ENCODE measurements at places on chromosomes 13 and 19.

DNA sequence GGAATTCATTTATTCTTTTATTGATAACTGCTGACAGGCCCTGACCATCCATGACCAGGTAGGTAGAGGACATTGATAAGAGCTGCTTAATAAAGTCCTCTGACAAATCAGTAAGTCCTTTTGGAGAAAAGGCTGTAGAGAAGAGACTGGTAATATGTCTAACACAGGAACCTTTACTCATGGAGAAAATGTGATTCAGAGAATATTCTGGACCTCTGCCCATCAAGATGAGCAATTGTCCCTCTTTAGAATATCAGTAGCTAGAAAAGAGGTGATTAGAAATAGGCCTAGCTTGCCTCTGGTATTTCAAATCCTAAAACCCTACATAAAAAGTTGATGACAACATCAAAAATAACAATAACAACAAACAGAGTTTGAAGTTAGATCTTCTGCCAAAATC lies 642.3 kb downstream of the TBC1D4 start:
- no peak for DNase-seq

DNA sequence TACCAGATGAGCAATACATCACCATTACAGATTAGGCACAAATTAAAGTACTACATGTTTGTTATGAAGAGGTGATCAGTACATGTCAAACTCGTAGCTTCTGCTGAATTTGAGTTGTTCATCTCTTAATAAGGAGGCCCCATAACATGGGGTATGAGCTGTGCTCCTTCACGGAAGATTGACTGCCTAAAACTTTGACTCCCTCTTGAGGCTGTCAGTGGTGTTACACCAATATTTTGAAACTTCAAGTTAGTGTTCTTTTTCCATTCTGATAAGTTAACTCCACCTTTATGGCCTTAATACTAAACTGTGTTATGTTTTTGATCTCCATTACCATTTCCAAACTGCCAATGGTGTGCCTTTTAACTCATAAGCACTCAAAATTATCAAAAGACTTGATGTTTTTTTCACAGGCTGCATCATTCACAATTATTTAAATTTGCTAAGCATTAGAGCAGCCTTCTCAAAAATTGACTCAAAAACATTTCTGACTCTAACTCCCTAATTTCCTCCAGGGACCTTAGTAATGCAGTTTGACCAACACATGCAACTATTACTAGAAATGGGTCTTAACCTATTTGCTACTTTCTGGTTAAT lies 1591.5 kb downstream of the PCDH9 start:
- DNase-seq, result peak; percentile 36

DNA sequence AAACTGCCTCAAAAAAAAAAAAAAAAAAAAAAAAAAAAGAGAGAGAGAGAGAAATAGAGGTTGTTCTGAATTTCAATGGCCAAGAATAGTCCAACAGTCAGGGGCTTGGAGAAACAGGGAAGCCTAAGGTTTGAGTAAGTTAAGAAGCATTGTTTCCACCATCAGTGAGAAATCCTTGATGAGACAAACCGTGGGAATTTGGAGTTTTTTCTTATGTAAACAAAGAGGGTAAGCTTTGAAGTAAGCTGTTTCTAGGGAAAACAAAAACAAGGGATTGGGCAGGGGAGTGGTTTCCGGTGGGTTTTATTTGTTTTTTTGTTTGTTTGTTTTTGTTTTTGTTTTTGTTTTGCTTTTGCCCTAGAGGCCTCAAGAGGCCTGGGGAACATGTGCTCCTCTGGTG lies 11.2 kb upstream of the ERVV-1 start:
- DNase-seq, result no peak

DNA sequence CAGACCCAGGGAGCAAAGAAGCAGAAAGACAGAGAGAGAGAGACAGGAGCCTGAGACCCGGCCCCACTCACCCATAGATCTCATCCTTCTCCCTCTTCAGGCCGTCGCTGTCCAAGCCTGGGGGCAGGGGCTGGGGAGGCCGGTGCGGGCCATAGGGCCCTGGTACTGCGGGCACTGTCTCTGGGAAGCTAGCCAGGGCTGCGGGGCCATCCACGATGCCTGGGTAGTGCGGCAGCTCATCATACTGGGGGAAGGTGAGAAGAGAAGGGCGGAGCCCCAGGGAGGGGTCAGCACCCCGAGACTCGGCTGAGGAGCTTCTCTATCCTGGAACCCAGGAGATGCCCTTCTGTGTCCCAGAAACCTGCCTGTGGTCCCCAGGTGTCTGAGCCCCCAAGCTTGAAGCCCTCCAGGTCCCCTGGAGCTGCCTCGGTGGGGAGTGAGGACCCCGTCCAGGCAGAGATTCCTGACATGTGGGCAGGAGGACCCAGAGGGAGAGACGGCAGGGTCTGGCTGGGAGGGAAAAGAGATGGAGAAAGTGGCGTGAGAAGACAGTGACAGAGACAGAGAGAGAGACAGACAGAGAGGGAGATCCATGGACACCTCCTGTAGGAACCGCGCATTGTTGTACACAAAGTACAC lies 2.1 kb downstream of the MEIS3 start:
- DNase-seq, result no peak

GRCh38 chr19:6393983-6394412 lies 1.0 kb upstream of the GTF2F1 start:
- DNase-seq, result no peak

DNA sequence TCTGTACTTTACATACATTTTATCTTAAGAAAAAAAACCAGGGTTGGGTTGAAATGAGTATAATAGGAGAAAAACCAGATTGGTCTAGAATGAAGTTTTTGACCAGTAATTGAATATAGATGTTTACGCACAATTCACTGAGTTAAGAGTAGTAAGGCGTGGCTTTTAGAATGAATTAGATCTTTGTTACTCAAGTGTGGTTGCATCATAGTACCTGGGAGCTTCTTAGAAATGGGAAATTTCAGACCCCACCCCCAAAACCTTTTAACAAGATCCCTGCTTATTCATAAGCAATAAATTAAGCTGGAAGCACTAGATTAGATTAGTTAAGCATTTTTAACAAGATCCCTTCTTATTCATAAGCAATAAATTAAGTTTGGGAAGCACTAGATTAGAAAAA lies 28.7 kb upstream of the LMO7 start:
- no peak for DNase-seq

DNA sequence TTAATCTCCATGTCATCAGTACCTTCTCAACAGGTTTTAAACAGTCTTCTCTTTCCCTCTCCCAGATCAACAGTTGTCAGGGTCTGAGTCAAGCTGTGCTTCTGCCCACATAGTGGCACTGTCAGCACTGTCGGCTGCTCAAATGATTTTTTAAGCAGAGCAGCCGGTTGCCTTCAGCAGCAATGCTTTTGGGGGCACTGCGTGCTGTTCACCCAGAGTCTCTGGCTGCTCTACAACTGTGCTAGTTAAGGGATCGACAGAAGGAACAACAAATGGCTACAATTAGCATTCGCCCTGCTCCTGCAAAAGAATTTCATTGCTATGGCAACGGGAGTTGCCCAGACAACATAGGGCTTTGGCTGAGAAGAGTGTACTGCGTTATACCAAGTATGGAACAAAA lies 412.9 kb downstream of the DIAPH3 start:
- DNase-seq, result no peak

DNA sequence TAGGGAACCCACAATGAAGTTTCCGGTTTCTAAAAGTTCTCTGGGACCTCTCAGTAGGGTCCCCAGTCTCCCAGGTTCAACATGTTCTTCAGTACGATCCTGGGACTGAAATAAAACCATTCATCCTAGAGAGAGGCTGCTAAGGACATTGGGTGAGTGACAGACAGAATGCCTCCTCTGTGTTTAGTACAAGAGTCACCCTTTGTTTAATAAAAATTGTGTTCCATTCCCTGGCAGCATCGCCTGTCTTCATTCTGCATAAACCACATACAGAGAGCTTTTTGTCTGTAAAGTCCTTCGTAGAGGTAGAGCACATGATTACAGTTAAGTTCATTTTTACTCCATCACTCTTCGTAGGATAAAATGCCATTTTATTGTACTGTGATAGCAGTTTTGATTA lies 95.3 kb upstream of the GPR12 start:
- DNase-seq, result no peak

- DNase-seq, result no peak
These were observed 26.8 kb upstream of the CYSLTR2 start for GRCh38 chr13:48626726-48627451.

GRCh38 chr13:111410232-111411021 lies 90.0 kb downstream of the TEX29 start:
- DNase-seq, result no peak

GRCh38 chr19:38055655-38056521 lies 148.9 kb downstream of the SIPA1L3 start:
- no peak for DNase-seq

- DNase-seq, result no peak
These were observed 185.7 kb upstream of the KL start for GRCh38 chr13:32830336-32831031.

DNA sequence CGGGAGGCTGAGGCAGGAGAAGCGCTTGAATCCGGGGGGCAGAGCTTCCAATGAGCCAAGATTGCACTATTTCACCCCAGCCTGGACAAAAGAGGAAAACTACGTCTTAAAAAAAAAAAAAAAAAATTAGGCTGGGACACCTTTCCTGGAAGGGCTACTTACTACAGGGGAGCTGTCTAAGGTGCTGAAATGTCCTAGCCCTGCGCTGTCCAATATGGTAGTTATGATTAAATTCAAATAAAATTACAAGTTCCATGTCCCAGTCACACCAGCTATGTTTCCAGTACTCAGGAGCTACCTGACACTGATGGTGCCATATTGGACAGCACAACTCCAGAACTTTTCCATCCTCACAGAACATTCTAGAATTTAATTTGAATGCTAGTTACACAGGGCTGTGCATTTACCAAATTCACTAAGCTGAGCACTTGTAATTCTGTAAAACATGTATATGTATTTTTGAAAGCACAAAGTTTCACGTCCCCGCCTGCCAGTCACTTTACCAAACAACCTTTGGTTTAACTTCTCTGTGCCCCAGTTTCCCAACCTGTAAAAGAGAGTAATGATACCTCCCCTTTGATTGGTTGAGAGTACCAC lies 9.2 kb upstream of the ZSCAN22 start:
- peak; percentile 39 for DNase-seq

GRCh38 chr13:111859354-111860230 lies 207.4 kb upstream of the SOX1 start:
- DNase-seq, result no peak

DNA sequence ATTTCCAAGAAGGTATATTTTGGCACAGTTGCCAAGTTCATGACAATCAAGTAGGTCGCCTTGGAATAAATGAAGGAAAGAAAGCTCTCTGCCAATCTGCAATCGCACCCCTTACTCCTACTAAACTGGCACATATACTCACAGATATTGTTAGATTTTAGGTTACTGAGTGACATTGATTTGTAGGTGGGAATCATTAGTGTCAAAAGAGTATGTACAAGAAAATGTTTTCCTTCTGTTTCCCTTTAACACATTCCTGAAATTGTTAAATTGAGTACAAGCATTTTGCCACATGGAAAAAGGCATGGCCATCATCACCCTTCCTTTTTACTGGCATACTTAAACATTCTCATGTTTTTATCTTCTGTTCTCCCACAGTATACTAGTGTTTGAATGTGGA lies 2868.3 kb upstream of the PCDH20 start:
- no peak for DNase-seq

DNA sequence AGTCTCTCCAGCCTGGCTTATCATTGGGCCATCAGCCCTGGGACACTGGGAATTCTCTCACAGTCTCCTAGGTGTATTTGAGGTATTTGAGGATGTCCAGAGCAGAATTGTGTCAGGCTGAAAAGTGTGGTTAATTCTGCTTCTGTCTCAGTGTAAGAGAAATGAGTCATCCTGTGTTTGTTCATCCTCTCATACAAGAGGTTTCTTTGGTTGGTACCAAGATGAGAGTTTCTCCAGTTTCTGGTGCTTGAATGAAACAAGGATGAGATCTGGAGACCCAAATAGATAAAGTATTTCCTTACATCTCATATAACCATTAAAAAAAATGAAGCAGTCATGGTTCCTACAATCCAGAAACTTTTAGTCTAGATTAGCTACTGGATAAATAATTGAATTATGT lies 7.7 kb downstream of the ZNF253 start:
- DNase-seq, result no peak
